ENCODE measurements at places on chromosomes 7 and 10. TPM values are rescaled to one million over a fixed set of nuclear protein-coding genes. Genes with fewer than 3 reads are reported as not detected.

DNA sequence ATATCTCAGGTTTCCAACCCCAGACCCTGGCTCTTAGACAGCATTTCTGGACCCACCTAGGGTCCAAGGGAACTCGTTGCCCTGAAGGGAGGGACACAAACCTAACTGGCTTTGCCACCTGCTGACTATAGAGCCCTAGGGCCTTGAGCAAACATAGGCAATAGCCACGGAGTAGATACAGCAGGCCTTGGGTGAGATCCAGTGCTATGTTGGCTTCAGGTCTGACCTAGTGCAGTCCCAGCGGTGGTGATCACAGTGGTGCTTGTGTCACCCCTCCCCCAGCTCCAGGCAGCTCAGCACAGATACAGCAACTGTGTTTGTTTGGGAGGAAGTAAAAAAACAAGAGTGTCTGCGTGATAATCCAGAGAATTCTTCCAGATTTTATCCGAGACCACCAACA lies 9.7 kb upstream of the TNKS2 start:
- DNase-seq: no peak

DNA sequence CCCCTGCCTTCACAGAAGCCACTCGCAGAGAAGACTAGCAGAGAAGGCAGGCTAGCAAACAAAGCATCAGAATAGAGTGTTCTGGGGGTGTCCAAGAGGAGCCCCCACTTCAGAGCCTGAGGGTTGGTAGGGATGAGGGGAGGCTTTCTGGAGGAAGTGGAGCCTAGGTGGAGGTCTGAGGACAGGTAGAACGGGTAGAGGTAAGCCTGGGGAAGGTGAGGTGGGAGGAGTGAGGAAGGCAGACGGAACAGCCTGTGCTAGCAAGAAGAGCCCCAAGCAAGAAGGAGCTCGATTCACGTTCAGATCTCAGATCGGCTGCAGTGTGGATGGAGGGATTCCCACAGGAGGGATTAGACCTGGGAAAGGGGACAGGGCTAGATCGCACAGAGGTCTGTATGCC lies 66.0 kb upstream of the DUSP5 start:
- no peak for DNase-seq

DNA sequence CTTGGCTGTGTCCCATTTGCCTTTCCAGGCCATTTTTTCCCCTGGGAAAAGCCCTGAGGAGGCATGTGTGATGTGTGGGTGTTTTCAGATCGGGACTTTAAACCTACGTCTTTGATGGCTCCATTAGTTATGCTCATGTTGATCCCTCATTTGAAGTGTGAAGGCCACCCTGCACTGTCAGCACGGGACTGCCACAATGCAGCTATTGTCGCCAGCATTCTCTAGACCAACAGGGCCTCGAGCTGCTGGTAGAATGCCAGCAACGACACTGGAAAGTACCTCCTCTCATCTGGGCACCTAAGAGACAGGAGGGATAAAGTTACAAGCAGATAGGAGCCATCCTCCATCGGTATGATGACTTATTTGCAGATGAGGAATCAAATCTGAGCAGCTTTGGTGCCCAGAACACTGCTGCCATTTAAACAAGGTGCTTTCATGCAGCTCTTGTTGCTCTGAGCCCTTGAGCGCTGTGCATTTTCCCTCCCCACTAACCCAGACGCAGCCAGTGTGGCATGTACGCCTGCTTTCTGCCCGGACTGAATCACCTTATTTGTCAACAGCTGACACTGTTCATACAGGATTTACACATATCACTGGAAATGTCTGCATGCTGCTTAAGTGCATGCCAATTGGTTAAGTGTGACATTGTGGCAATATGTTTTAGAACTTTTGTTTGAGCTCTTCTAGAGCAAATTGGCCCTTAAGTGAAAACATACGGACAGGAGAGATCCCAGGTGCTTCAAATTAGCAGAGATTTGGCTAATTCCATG lies 175.0 kb upstream of the PITRM1 start:
- DNase-seq: no peak

DNA sequence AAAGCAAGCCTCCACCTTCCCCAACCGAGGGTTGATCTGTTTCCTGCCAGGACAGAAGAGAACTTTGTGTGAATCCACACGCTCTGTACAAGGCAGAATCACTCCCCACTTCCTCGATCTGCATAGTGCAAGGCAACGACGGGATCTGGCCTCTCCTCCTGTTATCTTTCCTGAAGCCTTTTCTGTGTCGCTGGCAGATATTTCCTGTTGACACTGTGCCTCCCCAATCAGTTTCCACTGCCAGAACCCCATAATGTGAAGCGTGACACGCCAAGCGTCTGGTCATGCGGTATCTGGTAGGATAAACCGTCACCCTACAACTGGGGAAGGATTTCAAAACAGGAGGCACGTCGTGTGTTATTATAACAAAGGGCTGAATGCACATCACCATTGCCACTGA lies 57.2 kb downstream of the FAM171A1 start:
- peak; percentile 17 for DNase-seq

GRCh38 chr10:114576132-114576487 lies 82.0 kb downstream of the ABLIM1 start:
- no peak for DNase-seq

DNA sequence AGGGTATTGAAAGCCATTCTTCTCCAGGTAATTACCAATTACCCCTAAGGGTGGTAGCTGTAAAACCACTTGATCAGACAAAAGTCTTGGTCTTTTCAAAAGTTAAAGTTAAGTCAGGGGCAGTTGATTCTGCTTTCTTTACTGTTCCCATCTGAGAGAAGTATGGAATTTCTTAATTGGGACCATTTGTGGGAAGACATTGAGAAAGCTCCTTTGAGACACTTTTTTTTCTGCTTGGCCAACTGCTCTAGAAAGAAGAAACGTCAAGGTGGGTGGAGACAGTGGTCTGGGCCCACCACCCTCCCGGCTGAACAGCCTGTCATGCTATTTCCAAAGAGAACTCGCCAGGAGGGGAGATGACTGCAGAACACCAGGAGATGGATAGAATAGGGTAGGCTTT lies 45.3 kb downstream of the WNT2 start:
- no peak for DNase-seq

GRCh38 chr7:110448918-110449317 lies 642.0 kb upstream of the LRRN3 start:
- DNase-seq: no peak

DNA sequence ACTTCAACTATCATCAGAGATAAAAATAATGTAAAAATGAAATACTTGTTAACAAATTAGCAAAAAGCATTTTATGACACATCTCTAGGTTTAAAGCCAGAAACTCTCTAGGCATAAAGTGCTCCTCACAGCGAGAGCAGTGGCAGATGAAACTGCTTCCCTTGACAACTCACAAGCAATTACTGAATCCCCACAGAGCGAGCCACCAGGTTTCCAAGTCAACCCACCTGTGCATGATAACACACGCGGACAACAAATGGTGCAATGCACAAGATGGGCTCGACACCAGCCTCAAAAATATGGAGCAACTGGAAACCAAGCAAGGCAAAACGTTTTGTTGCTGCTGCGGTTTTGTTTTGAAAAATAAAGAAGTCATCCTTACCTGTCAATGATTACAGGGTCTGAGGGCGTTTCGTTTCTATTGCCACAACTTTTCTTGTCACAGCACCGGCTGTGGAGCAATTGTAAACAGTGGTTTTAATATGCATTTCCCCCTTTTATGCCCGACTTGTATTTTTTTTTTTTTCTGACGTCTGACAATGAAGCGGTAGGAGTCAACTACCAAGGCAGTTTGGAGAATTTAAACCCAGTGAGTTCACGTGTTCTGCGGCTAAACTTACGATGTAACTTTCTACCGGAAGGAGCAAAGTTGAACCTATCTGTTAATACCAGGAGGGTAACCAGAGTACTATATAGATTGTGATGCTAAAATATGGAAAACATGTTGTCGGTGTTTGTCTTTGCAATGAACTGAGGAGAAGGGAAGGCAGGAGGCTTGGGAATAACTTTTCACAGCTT lies 7.0 kb downstream of the EBF3 start:
- DNase-seq: no peak

DNA sequence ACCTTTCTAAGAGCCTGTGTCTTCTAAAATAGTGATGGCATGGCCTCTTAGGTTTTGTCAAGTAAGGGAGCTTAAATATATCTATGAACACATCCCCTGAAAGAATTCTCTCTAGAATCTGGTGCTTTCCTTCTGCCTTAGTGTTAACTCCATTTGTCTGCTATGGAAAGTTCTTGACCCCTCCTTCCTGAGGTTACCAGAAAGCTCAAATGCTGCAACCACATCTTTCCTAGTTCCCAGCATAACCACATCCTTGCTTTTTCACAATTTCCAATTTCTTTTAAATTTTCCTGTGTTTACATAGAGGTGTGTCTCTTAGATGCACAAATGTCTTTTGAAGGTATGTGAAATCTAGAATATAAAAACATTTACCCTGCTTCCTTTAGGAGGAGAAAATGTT lies 16.4 kb upstream of the GSDME start:
- DNase-seq: no peak

GRCh38 chr7:34155220-34155908 lies 250.0 kb downstream of the BMPER start:
- no peak for DNase-seq

- DNase-seq: no peak
These were observed 575 bp downstream of the DLG5 start for GRCh38 chr10:77925795-77926565.

GRCh38 chr10:27819781-27820531 lies 74.3 kb upstream of the MKX start:
- peak; percentile 8 for DNase-seq

GRCh38 chr10:130510755-130511154 lies 374.6 kb downstream of the GLRX3 start:
- no peak for DNase-seq

DNA sequence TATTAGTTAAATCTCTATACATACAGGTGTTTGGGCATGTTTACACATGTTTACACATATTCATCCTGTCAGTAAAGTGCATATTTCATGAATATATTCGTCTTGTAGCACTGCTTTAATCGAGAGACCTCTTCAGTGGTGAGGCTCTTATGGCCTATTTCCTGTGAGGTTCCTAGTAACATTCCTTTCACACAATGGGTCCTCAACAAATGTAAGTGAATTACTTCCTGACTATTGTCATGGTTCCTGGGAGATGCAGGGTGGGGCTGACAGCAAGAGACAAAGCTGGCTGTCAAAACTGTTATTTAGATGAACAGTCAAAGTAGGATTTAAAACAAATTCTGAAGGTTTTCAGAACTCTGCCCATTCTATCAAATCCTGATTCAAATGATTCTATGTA lies 12.4 kb upstream of the SEMA3A start:
- no peak for DNase-seq

DNA sequence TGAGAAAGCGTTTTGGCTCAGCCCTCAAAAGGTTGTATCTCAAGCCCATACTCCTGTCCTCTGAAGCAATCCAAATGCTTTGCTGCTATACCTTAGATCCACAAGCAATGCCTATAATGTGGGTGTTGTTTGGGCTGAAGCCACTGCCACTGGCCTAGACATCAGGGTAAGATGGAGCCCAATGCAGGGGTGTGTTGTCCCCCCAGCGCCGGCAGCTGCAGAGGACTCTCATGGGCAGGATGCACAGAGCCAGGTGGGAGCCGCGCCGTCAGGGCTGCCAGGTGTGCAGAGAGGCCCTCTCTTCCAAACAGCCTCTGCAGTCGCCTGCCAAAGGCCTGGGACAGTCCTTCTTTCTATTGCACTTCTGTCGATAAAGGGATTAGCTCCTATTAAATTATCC lies 205.2 kb upstream of the SHH start:
- no peak for DNase-seq

DNA sequence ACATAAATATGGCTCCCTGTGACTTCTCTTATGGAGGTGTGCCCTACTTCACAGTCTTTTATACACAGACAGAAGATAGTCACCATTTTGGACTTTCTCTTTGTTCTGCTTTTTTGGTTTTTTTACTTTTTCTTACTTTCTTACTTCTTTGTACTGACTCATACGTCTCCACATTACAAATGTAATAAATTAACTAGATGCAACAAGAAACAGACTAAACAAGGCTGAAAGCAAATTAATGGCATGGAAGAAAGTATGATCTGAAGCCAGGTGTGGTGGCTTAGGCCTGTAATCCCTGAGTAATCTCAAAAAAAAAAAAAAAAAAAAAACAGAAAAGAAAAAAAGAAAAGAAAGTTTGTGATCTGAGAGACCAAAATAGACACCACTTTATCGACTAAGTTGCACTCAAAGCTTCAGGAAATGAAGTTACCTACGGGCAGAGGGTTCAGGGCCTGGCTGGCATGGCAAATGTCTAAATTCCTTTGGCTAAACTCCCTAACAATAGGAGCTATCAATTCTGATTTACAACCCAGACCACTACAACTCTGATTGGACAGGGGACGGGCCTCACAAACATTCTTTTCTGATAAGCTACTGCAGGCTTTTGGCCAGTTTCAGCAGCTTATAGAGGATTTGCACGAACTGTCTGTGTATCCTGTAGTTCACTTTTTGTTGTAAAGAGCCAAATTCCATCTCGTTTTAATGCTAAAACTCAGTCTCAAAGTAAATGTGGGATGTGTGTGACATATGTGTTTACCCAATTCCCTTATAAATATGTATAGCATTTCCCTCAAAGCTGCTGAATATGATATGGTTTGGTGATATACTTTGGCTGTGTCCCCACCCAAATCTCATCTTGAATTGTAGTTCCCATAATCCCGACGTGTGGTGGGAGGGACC lies 129.1 kb downstream of the SEPTIN14 start:
- no peak for DNase-seq

DNA sequence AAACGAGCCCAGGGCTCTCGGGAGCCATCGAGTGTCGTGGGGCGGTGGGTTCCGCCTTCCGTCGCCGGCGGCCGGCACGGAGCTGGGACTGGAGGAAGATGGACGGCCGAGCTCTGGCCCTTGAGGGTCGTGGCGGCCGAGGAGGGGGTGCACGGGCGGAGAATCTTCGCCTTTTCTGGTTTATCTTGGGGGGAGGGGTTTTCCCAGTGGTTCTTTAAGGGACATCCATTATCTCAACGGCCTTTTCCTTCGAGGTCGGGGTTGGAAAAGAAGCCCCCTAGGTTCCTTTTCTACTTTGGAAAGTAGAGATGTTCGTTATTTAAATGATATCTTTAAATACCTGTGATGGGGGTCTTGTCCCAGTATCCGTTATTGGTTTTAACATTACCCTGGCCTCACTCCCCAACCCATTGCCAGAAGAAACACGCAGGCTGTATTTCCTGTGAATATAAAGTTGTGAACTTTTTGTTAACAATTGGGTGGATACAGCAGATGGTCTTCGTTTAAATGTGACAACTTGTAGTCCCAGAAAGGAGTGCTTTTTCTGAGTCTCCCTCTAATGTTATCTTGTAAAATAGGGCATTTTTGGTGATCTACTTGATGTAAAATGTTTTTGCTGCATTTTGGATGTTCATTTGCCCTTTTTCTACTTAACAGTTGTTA lies 765 bp downstream of the CCAR1 start:
- DNase-seq: no peak

The HOXA2 gene
- total RNA-seq: 0.59 TPM

The CYP3A4 gene
- total RNA-seq: not detected

The AOC1 gene
- total RNA-seq: not detected

The CYCS gene
- 51.4 TPM for total RNA-seq

The CCL24 gene
- total RNA-seq: not detected

The TMEM229A gene
- not detected for total RNA-seq

The GPC2 gene
- 2.2 TPM for total RNA-seq

The HOXA11 gene
- not detected for total RNA-seq

All from pulmonary artery endothelial cell (primary cell).